ENCODE measurements at places on chromosomes 12 and 14.

DNA sequence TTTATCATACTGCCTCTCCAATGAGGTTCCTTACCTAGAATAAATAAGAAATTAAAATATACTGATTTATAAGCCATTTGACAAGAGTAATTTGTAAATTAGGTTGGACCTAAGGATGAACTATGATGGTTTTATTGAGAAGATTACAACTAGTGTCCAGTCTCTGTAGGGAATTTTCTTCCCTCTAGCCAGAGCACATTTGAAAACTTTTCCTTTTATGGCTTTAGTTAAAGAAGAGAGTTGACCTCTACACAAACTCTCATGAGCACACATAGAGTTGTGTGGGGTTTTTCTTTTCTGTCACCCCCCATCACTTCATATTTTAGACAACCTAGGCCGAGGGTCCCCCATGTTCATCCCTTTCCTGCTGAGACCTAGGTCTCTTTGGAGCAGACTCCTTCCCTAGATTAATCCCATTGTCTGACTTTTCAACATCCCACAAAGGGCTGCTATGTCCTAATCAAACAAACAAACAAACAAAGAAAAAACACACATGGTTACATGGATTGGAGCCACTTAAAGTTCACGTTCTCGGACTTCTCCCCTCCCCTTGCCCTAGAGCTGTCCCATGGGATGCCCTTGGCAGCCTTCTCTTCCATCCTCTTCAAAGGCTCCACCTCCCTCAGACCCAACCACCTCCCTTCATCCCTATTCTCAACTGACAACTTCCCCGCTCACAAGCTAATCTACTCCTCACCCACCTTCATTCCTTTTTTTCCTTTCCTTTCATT lies 40.7 kb downstream of the GPR135 start:
- DNase-seq = no peak

GRCh38 chr12:5909560-5909959 lies 35.5 kb downstream of the ANO2 start:
- no peak for DNase-seq

- no peak for DNase-seq
Observed at GRCh38 chr14:77377502-77377844, 294 bp downstream of the SAMD15 start.

- DNase-seq = peak; percentile 91
Observed at GRCh38 chr14:61620130-61620946, 75.0 kb upstream of the HIF1A start.

- DNase-seq = no peak
Observed at GRCh38 chr12:39912211-39912980, 193.5 kb downstream of the SLC2A13 start.

- no peak for DNase-seq
Observed at GRCh38 chr12:109610523-109610922, 36.9 kb downstream of the MVK start.

- no peak for DNase-seq
Observed at GRCh38 chr12:97075161-97075933, 168.3 kb downstream of the NEDD1 start.

- DNase-seq = no peak
Observed at GRCh38 chr14:70107309-70107708, 81.4 kb downstream of the SLC8A3 start.

DNA sequence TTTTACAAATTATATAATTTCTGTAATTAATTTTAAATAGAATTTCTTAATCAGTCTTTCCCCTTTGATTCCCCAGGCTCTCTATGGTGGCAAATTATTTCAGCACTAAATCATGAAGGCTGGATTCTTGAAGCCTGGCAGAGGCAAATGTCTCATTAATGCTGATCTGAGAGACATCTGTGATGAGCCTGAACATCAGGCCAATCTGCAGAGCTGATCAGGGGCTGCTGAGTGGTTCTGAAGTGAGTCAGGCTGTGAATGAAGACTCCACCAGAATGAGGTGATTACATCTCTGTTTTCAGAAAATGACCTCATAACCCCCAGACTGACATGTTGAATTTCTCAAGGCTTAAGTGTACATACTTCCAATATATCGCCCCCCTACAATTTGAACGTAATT lies 124.2 kb upstream of the MIS18BP1 start:
- DNase-seq = no peak

- DNase-seq = no peak
Observed at GRCh38 chr12:76236640-76237039, 111.6 kb downstream of the BBS10 start.

- DNase-seq = no peak
Observed at GRCh38 chr12:108930155-108930554, 50.3 kb downstream of the DAO start.

GRCh38 chr12:47302111-47302671 lies 222.4 kb upstream of the AMIGO2 start:
- DNase-seq = no peak

- no peak for DNase-seq
Observed at GRCh38 chr12:26813812-26814211, 19.2 kb downstream of the ITPR2 start.

DNA sequence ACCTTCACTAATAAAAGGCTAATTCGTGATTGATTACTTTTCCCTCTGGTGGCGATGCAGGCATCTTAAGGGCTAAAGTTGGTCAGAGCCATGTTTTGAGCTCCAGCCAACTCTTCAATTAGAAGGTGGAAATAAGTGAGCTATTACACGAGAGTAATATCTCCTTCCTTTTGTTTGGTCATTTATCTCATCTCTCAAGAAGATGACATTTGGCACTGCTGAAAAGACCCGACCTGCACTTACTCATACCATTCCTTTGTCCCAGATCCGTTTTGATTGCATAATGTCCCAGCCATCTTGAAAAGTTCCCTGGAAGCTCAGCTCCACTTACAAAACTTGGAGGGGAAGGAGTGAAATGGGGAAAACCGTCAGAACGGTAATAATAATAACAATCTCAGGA lies 316.2 kb downstream of the VRK1 start:
- no peak for DNase-seq

DNA sequence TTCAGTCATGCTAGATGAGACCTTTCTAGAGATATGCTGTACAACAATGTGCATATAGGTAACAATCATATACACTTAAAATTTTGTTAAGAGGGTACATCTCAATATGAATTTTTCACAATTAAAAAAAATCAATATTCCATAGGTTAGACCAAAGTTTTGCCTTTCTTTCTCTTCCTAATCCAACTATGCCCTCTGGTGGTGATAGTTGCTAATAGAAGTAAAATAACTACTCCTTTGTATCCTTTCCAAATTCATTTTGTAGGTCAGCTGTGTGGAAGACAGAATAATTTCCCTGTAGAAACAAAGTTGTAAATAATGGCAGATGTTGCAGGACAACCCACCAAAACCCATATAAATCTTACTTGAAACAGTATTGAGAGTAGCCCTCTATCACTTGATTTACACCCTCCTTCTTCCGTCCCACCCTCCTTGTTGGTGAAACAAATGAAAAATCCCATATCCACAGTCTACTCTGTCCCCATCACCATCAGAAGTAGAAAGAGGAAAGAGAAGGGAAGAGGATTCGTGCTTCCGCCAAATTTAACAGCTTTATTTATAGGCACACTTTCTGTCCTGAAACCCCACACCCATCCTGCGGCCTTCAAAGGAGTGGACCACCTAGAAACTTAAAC lies 34.2 kb upstream of the KICS2 start:
- DNase-seq = peak; percentile 94

DNA sequence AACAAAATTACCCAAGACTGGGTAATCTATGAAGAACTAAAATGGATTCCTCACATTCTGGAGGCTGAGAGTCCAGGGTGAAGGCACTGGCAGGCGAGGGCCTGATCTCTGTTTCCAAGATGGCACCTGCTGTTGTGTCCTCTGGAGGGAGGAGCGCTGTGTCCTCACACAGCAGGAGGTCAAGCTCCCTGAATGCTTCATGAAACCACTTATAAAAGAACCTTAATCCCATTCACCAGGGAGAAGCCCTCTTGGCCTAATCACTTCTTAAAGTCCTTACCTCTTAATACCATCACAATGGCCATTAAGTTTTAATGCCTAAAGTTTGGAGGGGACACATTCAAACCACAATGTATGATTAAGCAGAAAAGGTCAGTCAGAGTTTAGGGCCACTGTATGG lies 172.4 kb downstream of the EMP1 start:
- no peak for DNase-seq

DNA sequence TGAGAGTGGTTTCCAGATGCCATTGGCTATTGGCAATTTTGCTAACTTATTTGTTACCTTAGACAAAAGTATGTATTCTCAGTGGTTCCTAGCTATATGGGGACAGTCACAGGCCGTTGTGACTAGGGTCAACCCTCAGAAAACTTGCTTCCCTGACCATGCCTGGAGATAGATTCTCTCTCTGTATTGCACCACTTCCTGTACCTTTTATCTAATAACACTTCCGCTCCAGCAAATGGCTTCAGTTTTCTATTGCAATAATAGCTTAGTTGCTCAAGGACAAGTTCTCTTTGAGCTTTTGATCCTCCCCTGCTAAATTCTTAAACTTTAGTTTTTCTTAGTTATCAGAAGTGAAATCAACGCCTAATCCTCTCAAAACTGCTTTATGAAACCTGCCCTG lies 338.0 kb downstream of the RMST start:
- DNase-seq = no peak

- DNase-seq = no peak
Observed at GRCh38 chr14:47332939-47333338, 342.5 kb downstream of the MDGA2 start.

DNA sequence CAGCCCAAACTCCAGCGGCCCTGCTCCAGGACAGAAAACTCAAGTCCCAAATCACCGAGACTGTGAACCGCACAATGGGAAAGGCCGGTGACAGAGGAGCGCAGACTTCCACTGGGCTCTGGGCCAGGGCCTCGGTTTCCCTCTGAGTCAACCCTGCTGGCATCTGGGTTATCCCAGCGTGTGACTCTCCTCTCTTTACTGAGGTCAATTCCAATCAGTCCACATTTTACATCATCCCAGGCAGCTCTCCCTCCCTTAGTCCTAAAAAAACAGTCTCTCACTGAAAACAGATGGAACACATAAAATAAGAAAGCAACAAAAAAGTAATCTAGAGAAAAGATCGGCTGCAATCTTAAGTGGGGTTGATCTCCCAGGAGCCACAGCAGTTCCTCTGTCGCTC lies 36.9 kb downstream of the ITPK1 start:
- DNase-seq = peak; percentile 86

DNA sequence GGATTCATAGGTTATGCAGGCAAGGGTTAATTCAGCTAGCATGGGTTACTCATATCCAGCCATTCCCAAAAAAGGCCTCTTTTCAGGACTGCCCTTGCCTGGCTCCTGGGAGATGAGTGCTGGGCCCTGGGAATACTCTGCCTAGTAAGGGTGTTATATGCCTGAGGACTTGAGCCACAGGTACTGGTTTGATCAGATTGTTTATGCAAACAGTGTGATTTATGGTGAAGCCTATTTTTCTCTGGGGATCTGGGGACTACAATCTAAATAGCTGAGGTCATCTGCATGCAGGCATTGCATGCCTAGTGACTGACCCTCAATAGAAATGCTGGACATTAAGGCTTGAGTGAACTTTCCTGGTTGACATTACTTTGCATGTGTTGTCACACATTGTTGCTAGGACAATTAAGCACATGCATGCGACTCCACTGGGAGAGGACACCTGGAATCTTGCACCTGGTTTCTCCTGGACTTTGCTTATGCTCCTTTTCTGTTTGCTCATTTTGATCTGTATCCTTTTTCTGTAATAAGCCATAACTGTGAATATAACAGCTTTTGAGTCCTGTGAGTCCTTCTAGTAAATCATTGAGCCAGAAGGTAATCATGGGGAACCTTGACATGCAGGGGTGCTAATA lies 73.0 kb downstream of the RAD51B start:
- no peak for DNase-seq
